ENCODE measurements at places on chromosomes 4 and X.

DNA sequence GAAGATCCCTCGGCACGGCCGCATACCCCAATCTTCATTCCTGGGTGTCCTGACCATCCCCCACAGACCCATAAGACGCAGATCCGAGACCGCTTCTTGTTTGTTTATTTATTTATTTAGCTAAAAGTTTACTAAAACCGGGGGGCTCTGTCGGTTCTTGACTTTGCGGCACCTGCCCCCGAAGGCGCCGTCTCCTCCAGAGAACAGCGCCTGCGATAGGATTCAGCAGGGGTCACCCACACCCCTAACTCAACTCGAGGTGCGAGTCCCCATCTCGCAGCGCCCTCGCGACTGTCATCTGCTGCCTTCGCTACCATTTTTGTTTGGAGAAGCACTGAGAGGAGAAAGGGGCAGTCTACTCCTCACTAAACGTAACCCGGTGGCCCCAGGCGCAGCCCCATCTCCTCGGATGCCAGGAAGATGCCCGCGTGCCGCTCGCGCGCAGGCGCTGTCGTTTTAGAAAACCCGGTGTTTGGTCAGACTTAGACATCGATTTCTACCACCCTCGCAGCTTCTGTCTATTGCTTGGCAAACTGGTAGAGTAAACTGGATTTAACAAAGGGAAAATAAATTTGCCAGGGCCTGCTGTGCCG is 18.9 kb upstream of the GPR101 start:
- no peak for DNase-seq

DNA sequence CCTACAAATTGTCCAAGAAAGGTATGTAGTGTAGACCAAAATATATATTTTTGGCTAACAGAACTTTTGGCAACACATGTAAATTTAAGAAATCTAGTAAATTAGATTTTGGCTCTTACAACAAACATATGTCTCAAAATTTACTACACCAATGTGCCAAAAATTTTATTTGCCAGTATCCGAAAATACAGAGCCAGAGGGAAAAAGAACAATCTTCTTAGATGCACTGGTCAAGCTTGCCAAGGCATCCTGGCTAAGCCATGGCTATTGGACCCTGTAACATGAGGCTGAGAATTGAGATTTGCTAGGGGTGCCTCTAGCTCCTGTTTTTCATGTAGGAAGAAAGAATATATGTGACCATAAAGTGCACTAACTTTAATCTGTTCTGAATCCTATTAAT is 91.8 kb downstream of the GABRG1 start:
- DNase-seq = no peak

DNA sequence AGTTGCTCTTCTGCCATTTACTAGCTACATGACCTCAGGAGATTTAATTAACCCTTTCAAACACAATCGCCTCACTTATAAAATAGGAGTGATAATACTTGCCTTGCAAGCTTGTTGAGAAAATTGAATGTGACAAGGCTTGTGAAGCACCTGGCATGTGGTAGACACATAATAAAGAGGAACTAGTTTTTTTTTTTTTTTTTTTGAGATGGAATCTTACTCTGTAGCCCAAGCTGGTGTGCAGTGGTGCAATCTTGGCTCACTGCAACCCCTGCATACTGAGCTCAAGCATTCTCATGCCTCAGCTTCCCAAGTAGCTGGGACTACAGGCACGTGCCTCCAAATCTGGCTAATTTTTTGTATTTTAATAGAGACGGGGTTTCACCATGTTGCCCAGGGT is 73.7 kb upstream of the STIM2 start:
- DNase-seq = no peak

DNA sequence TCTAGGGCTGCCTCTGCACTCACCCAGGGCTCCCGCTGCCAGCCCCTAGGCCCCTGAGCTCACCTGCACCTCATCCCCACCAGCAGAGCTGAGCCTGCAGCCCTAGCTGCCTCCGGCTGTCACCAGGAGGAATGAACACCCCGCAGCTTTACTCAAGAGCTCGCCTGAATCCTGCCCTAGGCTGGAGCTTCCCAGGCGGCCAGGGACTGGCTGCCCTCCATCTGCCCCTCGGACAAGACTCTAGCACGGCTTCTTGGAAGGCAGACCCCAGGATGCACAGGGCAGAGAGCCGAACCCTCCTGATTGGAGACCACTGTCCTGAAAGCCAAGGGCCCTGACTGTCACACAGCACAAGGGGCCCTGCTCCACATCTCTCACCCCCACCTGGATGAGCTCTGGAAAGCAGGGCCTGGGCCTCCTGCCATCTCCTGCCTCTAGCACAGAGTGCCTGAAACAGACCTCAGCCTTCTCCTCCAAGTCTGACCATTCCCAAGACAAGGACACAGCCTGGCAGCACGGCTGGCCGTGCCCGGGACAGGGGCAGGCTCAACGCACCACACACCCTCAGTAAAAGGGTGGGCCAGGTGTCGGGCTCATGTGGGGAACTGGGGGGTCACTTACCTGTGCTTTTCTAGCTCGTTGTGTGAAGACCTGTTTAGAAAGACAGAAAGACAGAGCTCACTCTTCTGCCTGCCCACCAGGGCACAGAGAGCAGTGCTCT is 4.4 kb downstream of the MXD4 start:
- DNase-seq = no peak

DNA sequence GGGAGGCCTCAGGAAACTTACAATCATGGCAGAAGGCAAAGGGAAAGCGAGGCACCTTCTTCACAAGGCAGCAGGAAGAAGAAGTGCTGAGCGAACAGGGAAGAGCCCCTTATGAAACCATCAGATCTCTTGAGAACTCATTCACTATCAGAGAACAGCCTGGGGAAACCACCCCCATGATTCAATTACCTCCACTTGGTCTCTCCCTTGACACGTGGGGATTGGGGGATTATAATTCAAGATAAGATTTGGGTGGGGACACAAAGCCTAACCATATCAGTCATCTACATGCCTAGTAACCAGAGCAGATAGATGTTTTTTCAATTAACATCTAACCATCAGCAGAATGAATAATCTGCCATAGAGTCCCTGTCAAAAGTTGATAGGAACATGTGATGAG is 30.4 kb downstream of the FAM13A start:
- DNase-seq = no peak

DNA sequence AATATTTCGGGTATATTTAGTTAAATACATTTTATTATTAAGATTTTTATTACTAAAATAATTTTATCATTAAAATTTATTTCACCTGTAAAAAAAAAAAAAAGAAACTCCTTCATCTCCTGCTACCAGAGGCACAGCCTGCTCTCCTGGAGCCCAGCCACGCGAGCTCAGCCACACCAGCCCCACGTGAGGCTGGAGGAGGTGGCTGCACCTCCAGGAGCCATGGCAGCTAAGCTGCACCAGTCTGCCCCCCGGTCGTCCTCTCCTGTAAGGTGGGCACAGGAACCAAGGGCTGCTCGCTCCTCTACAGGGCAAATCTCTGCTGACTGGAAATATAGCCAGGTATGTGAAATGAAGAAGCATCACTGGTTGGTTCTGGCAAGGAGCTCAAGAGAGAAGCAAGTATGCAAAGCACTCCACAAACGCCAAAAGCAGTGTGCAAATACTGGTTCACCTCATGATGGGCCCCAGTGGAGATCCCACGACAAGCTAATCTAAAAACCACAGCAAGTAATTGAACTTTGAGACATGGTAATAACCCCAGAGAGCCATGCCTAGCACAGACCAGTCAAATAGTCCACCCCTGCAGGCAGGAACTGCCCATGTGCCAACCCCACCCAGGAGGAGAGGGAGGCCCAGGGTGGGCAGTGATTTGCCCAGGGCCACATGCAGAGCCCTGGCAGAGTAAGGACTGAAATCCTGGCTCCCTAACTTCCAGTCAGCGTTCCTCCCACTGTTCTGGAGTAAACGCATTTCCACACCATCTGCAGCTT is 90.1 kb downstream of the WFS1 start:
- DNase-seq = no peak
